ENCODE measurements at places on chromosomes 1 and 21.

- DNase-seq = peak; percentile 58
Observed at GRCh38 chr1:59046730-59047157, 250.2 kb upstream of the FGGY start.

- no peak for DNase-seq
Observed at GRCh38 chr1:154851392-154852177, 18.5 kb downstream of the KCNN3 start.

DNA sequence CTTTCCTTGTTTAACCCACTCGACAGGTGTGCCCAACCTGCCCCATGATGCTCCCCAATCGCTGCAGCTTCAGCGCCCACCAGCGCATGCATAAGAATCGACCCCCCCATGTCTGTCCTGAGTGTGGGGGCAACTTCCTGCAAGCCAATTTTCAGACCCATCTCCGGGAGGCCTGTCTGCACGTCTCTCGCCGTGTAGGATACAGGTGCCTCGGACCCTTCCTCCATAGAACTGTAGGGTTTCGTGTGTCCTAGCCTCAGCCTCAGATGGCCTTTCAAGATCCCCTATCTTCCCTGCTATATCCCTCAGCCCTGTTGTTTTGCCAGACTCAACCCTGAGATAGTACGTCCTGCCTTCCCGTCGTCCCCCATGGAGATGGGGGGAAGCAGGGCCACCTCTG, 6.4 kb downstream of the ZNF687 start:
- DNase-seq = no peak

GRCh38 chr1:67561704-67562113, 123.3 kb upstream of the GADD45A start:
- peak; percentile 62 for DNase-seq

GRCh38 chr1:178774263-178774662, 49.2 kb downstream of the RALGPS2 start:
- DNase-seq = peak; percentile 27

GRCh38 chr1:200654660-200655059, 15.0 kb downstream of the DDX59 start:
- no peak for DNase-seq

DNA sequence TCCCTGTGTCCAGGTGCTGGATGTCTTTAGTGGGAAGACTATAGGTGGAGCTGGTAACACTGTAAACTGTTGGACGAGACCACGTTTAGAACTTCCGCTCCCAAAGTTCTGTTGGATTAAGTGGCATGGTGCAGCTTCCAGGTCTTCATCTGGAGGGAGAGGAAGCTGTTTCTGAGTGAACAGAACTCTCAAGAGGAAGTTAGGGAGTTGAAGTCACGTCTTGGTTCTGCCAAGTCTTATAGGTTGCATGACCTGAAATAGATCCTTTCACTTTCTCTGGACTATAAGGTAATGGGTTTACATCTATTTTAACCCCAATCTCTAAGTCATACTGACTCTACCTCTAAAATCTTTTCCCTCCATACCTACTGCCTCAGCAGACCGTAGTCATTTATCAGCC, 97.4 kb upstream of the TNR start:
- DNase-seq = no peak

DNA sequence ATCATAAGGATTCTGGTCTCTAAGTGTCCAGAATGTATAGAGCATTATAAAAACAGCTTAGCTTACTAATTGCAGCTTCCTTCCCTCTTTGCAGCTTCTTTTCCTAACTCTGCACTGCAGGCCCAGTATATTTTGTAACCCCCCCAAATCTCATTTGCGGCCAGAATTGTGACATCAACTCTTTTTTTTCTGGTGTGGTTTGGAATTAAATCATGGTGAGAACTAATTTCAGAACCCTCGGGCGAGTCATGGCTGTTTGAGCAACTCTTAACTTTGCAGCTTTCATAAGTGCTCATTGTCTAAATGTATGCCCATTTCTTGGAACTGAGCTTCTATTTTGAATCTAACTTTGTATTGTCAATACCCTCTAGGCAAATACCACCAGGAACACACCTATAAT, 187.4 kb downstream of the CYYR1 start:
- no peak for DNase-seq

GRCh38 chr1:74953622-74954021, 180.6 kb upstream of the LHX8 start:
- DNase-seq = peak; percentile 92

DNA sequence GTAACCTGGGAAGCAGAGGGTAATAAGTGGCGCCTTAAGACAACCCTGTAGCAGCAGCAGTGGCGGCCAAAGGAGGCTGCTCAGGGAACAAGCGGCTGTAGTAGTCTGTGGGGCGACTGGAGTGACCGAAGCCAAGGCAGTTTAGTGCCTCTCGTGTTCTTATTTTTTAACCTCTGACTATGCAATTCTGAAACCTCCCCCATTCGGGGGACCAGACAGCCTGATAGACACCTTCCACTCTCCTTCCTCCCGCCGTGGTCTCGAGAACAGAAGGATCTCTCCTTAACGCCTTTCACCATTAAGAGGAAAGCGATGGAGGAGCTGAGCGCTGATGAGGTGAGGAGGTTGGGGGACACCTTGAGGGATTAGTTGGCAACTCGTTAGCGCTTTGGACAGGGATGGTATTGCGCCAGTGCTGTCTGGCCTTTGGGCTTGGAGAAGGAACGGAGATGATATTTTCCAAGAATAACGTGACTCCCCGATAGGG, 644 bp downstream of the UBE4B start:
- DNase-seq = no peak

GRCh38 chr1:202981939-202982338, 14.9 kb upstream of the CYB5R1 start:
- DNase-seq = no peak

GRCh38 chr21:35316933-35317332, 267.8 kb upstream of the RUNX1 start:
- no peak for DNase-seq

GRCh38 chr1:79945391-79945790, 938.9 kb upstream of the ADGRL4 start:
- DNase-seq = no peak

- DNase-seq = no peak
Observed at GRCh38 chr1:98763488-98764150, 102.1 kb downstream of the SNX7 start.

GRCh38 chr1:60281360-60281932, 207.9 kb upstream of the C1orf87 start:
- DNase-seq = peak; percentile 80

DNA sequence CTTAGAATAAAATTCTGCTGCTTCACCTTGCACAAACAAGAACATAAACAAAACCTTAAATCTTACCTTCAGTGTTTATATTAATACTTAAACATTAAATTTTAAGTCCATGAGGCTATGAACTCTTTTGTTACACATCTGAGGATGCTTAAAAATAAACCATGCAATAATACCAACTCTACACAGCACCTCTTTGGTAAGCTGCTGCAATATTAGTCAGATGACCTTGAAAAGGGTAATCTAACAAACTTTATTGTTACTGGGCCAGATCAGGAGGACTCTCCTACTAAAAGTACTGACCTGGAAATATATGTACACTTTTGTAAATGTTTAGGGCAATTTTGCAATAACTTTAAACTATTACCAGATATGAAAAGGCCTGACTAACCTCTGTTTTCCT, 763 bp downstream of the SIKE1 start:
- DNase-seq = no peak
